ENCODE measurements at places on chromosomes 4 and X. TPM values are rescaled to one million over a fixed set of nuclear protein-coding genes. Genes with fewer than 3 reads are reported as not detected.

ZXDB gene
- 8.8 TPM for polyA plus RNA-seq

F9 gene
- polyA plus RNA-seq, result not detected

DNA sequence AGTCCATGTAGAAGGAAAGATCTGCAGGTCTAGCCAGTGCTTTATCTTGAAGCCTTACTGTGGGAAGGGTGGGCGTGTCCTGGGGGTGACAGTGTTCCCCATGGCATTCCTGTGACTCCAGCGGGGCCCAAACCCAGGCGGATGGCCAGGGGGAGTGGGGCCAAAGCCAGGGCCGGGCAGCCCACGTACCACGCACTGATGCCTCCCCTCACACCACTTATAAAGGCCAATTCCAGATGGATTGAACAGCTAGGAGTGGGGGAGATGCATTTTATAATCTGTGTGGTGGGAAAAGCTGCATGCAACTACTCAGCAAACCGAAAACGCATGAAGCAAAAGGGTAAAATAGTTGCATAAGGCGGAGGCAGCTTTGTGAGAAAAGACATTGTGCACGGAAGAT lies 36.4 kb downstream of the NELFA start:
- H3K36me3 ChIP-seq, result peaks cover 89% of the 10 kb centered on the region
- DNase-seq, result no peak
- no peak overlapping the region for H3K4me3 ChIP-seq
- no peaks in the 10 kb centered on the region for H3K4me1 ChIP-seq

DNA sequence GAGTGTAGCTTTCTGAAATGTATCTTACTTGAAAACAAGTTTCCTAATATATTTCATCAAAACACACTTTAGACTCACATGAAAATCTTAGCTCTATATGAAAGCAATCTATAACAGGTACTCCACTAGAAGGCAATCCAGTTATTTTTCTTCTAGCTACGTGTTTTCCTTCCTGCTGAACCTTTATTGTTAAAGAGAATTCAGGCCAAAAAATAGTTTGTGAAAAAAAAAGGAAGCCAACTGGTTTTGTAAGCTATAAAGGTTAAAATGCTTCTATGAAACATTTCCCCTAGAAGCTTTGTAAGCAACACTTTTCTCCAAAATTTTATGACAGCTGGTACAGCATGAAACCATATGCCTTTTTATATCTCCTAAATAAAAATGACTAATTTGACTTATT lies 304.7 kb upstream of the DIAPH2 start:
- H3K27me3 ChIP-seq, result peaks cover 2% of the 10 kb centered on the region
- H3K4me3 ChIP-seq, result no peak overlapping the region
- H3K27ac ChIP-seq, result no peak overlapping the region
- H3K4me1 ChIP-seq, result no peaks in the 10 kb centered on the region

DNA sequence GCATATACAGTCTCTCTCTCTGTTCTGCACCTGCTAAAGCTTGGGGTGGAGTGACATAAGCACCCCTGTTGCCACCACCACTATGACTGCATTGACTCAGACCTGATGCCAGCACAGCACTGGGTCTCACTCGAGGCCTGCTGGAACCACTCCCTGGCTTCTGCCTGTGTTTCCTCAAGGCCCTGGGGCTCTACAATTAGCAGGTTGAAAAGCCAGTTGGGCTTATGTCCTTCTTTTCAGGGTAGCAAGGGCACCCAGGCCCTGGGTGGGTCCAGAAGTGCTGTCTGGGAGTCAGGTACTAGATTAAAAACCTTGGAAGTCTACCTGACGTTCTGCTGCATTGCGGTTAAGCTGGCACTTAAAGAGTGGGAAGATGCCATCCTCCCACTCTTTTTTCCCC lies 50.5 kb upstream of the MAGEC3 start:
- no peaks in the 10 kb centered on the region for H3K4me1 ChIP-seq
- no peaks in the 10 kb centered on the region for H3K36me3 ChIP-seq
- H3K27ac ChIP-seq, result no peak overlapping the region
- no peak for DNase-seq

DNA sequence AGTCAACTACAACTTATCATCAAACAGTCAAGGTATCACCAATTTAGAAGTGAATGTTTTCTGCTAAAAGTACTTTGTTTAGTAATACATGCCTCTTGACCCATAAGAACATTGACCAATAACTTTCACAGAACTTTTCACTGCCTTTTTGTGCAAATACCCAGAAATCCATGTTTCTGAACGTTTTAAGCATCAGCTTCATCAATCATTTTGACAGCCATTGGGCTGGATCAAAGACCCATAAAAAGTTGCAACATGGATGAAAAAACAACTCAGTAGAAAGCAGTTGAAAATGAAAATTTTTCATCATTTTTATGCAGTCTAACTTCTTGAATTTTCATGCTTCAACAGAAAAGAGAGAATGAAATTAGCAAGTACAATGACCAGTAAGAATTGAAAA lies 466.7 kb downstream of the TRAM1L1 start:
- no peaks in the 10 kb centered on the region for H3K4me1 ChIP-seq
- no peak for DNase-seq
